ENCODE measurements at places on chromosomes 12 and 14.
A peak's percentile ranks its signal among the peaks of the same experiment; 100 is the strongest.

DNA sequence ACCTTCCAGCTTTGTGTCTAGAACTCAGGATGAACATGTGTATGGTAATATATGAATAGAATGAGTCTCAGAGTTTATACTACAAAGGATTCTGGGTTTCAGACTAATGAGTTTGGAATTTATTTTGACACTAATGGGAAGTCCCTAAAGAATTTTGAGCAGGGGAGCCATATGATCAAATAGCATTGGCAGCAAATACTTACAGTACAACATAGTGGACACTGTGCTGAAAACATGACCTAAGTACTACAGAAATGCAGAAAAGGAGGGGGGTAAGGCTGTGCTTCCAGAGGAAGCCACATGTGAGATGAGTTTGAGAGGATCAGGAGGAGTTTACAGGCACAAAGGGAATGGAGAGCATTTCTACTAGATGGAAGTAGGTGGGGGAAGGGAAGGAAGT is 225.8 kb downstream of the C12orf42 start:
- peak; percentile 1 for DNase-seq

DNA sequence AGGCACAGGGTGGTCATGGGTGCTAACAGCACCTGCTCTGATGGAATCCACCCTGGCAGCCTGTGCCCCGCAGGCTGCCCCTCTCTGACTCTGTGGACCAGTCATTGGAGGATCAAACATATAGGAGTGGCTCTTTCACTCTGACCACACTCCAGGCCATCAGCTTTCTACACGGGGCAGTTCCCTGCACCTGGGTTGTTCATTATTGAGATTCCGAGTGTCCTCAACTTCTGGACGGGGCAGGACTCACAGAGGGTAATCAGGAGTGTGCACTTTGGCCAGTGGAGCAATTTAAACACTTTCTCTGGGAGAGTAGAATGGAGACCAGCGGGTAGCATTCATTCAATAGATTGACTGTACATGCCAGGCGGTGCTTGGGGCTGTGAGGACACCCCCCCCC is 94.8 kb downstream of the NINJ2 start:
- DNase-seq: no peak

- DNase-seq: no peak
These were observed 492.4 kb upstream of the TMPO start for GRCh38 chr12:98022961-98023360.

GRCh38 chr12:108681317-108681716 is 47.6 kb upstream of the SELPLG start:
- DNase-seq: no peak

DNA sequence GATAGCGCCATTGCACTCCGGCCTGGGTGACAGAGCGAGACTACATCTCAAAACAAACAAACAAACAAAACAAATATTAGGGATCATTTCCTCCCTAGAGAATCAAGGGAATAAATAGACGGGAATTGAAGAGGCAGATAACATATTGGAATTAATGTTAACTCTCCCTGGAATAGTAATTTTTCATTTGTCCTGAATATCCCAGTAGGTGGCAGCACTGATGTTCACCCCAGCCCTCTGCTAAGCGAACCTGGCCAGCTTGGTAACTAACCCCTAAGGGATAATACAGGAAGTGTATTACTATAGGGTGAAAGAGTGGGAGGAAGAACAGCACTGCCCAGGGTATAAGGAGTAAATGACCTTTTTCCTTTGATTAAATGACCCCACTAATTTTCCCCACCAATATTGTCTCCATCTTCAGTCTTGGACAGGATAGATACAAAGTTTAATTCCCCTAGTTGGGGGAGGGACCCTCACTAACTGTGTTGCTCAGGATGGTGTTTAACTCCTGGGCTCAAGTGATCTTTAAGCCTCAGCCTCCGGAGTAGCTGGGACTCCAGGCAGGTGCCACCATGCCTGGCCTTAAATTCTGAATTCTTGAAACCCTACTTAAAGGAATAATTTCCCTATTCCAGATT is 40.5 kb downstream of the SLC2A14 start:
- DNase-seq: peak; percentile 60

DNA sequence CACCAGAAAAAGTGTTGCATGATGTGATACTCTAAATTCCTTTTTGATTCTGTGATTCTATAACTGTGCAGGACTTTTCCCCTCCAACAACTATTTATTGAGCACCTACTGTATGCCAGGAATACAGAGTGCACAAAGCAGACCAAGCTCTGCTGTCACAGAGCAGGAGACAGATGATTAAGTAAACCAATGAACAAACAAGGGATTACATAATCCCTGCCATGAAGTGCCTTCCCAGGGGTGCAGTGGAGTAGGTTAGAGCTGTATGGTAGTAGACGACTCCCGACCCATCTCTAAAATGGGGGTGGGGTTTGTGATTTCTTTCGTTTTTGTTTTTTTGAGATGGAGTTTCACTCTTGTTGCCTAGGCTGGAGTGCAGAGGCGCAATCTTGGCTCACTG is 213.9 kb downstream of the TBX5 start:
- DNase-seq: no peak

- DNase-seq: peak; percentile 19
These were observed 13.4 kb upstream of the GPRC5A start for GRCh38 chr12:12877781-12878455.

DNA sequence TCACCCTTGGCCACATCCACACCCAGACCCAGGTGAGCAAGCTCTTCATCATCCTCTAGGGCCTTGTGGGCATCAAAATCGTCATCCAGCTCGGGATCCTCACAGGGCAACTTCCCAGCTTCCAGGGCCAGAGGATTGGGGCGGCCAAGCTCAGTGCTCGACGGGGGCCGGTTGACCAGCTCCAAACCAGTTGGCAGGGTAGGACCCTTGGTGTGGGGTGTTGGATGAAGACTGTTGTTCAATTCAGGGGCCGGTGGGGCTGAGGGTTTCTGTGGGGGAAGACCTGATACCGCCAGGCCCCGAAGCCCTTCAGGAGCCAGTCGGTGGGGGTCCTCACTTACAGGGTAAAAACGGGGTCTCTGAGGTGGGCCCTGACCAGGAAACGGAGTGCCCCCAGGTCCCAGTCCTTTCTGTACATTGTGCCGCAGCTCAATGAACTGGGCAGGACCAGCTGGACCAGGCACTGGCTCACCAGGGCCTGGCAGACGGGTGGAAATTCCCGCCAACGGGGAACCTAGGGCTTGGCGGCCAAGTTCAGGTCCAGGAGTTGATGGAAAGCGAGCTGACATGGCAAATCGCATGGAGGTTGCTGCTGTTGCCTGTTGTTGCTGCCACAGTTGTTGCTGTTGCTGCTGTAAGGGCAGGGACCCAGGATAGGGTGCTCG is 19.8 kb upstream of the PRKAG1 start:
- DNase-seq: no peak

GRCh38 chr14:70036665-70037064 is 152.1 kb downstream of the SLC8A3 start:
- no peak for DNase-seq

GRCh38 chr14:90499121-90499520 is 102.3 kb downstream of the CALM1 start:
- no peak for DNase-seq

DNA sequence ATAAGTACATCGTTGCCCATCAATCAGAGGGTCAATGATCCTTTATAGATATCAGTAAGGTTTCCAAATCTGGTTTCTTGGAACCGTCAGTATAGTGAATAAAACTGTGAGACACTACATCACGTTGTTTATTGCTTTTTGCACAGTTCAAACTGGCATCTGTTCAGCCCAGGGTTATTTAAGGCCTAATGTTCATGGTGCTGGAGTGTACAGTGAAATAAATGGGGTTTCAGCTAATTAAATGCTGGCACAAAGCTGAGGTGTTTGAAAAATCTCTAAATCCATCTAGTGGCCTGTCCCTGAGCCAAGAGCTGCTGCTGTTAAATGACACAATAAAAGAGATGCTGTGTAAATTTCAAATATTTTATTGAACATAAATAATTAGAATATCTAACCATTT is 69.9 kb downstream of the RPS29 start:
- DNase-seq: no peak

- DNase-seq: no peak
These were observed 10.2 kb downstream of the SLCO1A2 start for GRCh38 chr12:21324551-21324950.

- no peak for DNase-seq
These were observed 367.6 kb downstream of the RPS29 start for GRCh38 chr14:49218436-49219092.

DNA sequence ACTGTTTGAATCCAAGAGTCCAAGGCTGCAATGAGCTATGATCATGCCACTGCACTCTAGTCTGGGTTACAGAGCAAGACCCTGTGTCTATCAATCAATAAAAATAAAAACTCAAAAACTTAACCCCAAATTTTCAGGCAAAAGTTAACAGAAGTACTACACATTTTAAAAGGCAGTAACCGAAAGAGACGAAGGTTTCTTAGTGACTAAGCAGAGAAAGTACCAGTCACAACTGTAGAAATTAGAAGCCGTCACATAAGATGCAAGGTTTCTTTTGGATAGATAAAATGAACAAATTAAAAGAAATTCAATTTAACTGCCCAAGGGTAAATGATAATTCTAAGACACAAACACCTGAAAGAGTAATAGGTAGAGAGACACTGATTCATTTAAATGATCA is 103.5 kb downstream of the MED13L start:
- DNase-seq: no peak

GRCh38 chr14:94100847-94101246 is 9.7 kb upstream of the IFI27 start:
- peak; percentile 95 for DNase-seq

DNA sequence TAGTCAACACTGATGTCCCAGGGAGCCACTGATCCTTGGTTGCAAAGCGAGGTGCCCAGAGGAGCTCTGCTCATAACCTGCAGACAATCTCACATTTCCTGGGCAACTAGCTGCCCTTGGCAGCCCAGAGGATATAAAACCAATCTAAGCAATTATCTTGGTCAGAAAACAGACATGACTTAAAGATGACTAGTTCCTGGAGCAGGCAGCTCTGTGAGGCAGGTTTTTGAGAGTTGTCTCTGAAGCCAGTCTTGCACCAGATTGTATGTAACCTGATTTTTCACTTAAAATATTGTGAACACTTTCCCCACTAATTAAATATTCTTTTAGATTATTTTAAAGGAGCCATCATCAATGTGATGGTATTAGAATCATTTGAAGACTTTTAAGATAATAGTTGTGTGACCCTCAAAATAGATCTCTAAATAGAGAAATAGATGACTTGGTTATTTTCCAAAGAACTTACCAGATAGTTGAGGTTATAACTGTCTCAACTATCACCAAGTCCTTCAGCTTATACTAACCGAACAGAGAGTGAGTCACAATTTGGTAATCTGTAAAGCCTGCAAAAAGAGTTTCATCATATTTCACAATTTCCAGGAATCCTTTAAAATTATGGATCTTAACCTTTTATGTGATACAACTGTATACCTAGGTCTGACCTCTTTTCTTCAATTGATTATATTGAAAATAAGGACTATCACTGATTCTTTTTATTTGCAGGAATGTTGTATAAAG is 75.9 kb downstream of the LIN7A start:
- DNase-seq: peak; percentile 74

DNA sequence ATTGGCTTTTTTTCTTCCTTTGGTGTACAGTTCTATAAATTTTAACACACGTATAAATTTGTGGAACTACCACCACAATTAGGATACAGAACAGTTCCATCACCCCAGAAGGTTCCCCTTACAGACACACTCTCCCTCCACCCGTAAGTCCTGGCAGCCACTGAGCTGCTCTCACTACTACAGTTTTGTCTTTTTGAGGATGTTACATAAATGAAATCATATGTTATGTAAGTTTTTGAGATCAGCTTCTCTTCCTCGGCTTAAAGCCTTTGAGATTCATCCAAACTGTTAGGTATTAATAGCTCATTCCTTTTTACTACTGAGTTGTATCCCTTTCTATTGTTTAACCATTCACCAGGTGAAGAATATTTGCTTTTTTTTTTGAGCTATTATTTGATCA is 74.3 kb upstream of the SLC24A4 start:
- DNase-seq: no peak

GRCh38 chr14:83395321-83395720 is 1861.7 kb upstream of the SEL1L start:
- no peak for DNase-seq

DNA sequence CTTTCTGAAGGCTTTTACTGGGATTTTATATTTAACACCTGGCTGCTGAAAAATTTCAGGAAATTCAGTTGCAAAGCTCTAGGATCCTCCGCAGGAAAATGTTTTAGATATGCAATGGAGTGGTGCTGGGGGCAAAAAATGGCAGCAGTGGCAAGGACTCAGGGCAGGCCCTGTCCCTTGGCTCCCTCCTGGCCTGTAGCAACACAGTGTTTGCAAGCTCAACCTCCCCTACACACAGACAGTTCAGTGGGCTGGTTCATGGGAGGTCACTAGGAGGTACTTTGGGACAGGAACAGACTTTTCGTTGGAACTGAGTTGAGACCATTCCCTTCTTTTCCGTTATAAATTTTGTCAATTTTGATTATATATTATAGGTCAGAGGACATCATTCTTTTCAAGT is 270.4 kb downstream of the ADAMTS20 start:
- no peak for DNase-seq

DNA sequence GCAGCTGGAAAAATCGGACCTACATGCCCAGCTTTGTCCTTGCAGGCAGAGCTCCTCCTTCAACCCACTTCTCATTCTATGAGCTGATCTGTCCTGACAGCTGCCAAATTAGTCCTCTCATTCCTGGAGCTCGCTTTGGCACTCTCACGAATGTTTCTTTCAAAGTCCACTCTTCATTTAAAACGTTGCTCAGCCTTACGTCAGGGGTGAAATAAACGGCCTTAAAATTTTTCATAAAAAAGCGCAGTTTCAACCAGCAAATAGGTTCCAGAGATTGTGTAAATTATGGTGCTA is 120.9 kb upstream of the HIF1A start:
- no peak for DNase-seq

DNA sequence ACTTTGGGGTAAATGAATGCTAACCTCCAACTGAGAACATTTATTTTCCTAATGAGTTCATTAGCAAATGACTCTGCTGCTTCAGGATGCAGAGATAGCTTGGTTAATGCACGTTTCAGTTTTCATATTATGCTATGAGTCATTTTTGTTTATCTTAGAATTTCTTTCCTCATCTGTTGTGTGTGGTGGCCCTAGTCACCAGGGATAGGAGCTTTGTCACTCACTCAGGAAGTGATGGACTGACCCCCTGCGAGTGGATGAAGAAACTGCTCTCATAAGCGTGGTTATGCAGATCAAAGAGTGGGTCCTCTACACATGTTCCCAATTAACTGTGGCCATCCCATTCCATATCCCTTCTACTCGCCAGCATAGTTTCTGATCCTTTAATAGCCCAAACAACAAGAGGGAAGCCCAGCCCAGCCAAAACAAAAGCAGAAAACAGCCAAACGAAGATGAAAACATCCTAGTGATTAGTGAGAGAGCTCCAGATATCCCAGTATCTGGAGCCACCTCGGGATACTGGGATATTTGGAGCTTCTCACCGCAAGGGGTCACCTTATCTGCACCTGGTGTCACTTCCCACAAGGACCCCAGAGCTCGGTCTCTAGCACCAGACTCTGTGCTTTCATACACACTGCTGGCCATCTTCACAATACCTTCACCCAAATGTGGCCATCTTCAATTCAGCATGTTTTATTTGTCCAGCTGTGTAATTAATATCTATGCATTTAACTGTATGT is 8.6 kb downstream of the TC2N start:
- DNase-seq: peak; percentile 85

GRCh38 chr14:72254937-72255472 is 322.8 kb downstream of the RGS6 start:
- no peak for DNase-seq

All from fibroblast of skin of scalp (primary cell).